ENCODE measurements at places on chromosomes 12 and 14. TPM values are rescaled to one million over a fixed set of nuclear protein-coding genes. Genes with fewer than 3 reads are reported as not detected.

E2F7 gene
- total RNA-seq: 3.5 TPM

DNA sequence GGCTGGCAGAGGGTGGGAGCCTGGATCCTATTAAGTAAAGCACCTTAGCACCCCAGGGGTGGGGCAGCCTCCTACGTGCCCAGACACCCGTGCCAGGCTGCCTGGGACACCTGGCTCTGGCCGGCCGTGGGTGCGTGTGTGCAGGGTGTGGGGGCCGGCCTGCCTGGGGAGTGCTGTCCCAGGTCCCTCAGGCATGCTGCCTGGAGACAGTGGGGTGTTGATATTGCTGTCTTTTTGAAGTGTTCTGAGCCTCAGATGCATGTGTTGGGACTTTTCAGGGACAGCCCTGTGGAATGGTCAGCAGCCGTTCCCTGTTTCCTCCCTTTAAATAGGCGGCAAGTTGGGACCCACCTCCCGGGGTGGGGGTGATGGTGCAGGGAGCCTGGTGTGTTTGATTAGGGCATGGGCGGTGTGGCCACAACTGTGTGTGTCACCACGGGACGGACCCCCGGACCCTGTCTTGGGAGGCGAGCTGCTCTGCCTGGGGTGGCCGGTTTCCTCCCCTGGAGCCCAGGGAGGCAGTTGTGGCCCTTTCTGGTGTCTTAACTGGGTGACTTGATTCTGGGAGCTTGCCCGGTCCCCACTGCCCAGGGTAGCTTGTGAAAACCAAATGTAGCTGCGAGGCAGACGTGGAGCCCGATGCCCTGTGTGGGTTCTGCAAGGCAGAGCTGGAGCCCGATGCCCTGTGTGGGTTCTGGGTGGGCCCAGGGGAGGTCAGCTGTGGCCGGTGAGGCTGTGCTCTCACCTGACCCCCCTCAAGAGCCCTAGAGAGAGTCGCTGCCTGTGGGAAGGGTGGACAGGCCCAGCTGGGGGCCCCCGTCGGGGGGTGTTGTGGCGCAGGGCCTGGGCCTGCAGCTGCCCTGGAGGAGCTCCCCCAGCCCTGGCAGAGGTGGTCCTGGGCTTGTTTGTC is 8.2 kb downstream of the ULK1 start:
- DNase-seq: no peak
- H3K36me3 ChIP-seq: no peaks in the 10 kb centered on the region
- H3K4me1 ChIP-seq: no peaks in the 10 kb centered on the region
- no peak overlapping the region for H3K4me3 ChIP-seq

DNA sequence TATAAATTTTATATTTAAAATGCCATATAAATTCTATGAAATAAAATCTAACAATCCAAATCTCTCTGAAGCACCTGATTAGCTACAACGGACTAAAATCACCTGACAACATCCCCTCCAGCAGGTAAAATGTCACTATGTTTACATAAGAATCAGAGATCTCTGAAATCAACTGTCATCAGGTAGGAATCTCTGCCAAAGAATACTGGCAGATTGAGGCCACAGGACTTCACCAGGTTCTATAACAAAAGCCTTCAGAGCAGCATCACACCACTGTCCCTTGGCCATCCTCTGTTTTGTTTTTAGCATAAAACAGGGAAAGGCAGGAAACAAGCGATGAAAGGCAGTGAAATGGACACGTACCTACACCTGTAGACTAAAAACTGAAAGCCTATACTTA is 22.1 kb downstream of the FGD6 start:
- no peak for DNase-seq
- no peak overlapping the region for H3K27ac ChIP-seq
- H3K4me1 ChIP-seq: peaks cover 6% of the 10 kb centered on the region
- no peaks in the 10 kb centered on the region for H3K27me3 ChIP-seq

DNA sequence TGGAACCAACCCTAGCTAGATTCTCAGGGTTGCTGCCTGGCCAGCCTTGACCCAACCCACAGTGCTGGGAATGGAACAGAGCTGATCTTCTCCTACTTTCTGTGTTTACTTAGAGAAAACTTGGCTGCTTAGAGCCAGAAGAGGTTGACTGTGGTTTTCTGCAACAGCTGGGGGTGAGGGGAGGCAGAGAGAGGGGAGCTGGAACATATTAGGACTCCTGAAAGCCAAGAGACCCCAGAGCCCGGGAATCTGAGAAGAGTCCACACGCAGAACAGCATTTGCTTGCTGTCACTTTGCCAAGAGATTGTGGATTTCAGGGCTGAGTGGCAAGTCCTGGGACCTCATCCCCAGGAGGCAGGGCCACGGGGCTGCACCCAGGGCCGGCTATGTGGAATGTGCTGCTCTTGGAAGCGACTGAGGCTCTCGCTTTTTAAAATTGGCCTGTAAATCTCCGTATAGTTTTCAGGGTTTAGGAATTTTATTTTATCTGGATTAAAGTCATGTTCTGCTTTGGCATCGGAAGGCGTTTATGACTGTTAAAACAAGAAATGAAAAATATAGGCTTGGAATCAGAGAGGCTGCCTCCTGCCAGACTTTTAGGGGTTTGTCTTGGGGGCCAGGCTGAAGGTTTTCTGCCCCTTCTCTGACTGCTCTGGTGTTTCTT is 22.3 kb upstream of the MED13L start:
- no peaks in the 10 kb centered on the region for H3K27me3 ChIP-seq
- H3K4me3 ChIP-seq: no peak overlapping the region
- no peaks in the 10 kb centered on the region for H3K36me3 ChIP-seq
- no peak for DNase-seq
- H3K27ac ChIP-seq: peak overlapping the region; percentile 14
- H3K4me1 ChIP-seq: peaks cover 5% of the 10 kb centered on the region

- H3K27me3 ChIP-seq: peaks cover 9% of the 10 kb centered on the region
- H3K4me1 ChIP-seq: no peaks in the 10 kb centered on the region
- H3K36me3 ChIP-seq: no peaks in the 10 kb centered on the region
- H3K27ac ChIP-seq: no peak overlapping the region
- peak; percentile 20 for DNase-seq
Observed at GRCh38 chr14:78697341-78697740, 527.2 kb downstream of the NRXN3 start.

DNA sequence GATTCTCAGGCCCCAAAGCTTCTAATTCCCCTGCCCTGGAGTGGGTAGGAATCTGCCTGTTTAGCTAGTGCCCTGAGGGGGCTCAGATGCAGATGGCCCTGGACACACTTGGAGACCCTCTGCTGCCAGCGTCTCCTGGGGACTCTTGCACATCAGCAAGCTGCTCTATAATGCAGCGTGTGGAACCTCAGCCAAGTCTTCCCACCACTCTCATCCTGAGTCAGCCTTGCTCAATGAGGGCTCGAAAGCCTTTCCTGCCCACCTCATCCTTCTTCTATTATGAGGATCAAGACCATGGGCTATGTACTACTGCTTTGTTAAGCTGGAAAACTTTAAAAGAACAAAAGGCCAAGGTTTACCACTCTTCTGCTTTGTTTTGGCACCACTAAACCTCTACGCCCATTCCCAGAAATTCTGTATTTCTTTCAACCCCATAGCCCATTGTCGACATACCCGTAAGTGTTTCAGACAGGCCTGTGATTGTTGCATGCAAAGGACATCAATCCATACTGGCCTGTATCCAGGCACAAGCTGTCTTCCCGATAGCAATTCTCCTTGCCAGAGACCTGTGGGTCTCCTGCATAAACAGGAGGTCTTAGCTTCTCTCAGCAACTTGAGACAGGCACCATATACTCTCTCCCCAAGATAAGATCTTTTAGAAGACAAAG is 246.9 kb downstream of the DPF3 start:
- H3K36me3 ChIP-seq: no peaks in the 10 kb centered on the region
- H3K27ac ChIP-seq: no peak overlapping the region
- DNase-seq: no peak
- no peaks in the 10 kb centered on the region for H3K27me3 ChIP-seq
- peaks cover 6% of the 10 kb centered on the region for H3K4me1 ChIP-seq
- no peak overlapping the region for H3K4me3 ChIP-seq

GRCh38 chr12:73589220-73589619 is 948.4 kb upstream of the ATXN7L3B start:
- no peaks in the 10 kb centered on the region for H3K4me1 ChIP-seq
- H3K4me3 ChIP-seq: no peak overlapping the region
- no peaks in the 10 kb centered on the region for H3K36me3 ChIP-seq
- no peaks in the 10 kb centered on the region for H3K27me3 ChIP-seq
- DNase-seq: no peak

DNA sequence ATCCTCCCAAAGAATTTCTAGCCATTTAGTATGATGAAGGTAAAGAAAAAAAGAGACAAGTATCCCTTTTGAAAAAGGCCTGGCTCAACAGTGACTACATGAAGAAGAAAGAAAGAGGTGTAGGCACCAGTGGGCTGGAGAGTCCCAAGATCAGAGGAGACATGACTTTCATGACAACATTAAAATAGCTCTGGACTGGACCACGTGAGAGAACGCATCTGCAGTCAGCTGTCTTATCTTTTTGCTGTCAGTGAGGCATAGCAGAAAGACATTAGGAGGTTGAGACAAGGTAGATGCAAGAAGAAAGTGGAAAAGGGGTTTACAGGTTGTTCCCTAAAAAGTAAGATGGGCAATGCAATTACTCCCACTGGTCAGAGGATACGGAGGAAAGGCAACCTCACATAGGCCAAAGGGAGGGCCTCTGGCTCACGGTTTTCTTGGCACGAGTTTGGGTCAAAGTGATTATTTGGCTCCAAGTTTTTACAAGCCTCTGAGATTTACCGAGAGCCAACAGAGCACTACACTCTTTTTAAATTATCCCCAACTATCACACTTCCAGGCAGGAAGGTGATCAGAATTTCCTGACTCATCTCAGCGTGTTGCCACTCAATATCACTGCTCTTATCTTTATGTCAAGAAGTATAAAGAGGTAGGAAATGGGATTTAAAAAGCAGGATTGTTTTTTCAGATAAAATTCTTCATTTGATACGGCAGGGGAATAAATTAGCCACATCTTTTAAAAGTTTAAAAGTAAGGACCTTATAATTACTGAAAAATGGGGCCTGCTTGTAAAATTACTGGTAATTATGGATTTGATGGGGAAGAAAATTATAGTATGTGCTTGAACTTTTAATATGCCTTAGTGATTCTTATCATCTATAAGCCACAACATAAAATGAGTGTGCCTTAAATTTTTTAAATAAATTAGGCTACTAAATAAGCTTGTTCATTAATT is 29.2 kb downstream of the TMTC1 start:
- no peak overlapping the region for H3K4me3 ChIP-seq
- H3K27ac ChIP-seq: no peak overlapping the region
- no peaks in the 10 kb centered on the region for H3K27me3 ChIP-seq
- no peaks in the 10 kb centered on the region for H3K36me3 ChIP-seq

- H3K27ac ChIP-seq: no peak overlapping the region
- H3K27me3 ChIP-seq: no peaks in the 10 kb centered on the region
- H3K4me3 ChIP-seq: no peak overlapping the region
- no peaks in the 10 kb centered on the region for H3K36me3 ChIP-seq
- H3K4me1 ChIP-seq: no peaks in the 10 kb centered on the region
Observed at GRCh38 chr12:105485921-105486320, 155.4 kb downstream of the C12orf75 start.
